ENCODE measurements at places on chromosomes 3 and 15.

GRCh38 chr15:84979651-84980050 lies 2.0 kb upstream of the PDE8A start:
- no peak for DNase-seq

DNA sequence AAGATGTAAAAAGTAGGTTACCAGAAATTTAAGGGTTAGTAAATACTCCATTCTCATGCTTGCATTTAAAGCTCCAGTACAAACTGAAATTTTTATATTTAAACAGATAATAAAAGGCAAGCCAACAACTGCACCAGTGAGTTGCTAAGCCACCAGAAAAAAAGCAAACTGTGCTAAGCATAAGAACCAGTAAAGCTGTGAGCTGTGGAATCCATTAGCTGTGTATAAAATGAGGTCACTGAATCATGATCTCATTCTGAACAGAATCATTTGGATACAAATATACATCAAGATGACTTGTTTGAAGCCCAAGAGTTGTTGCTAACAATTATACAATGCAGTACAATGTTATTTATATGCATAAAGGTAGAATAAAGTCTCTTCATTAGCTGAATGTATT lies 1312.2 kb downstream of the SI start:
- DNase-seq, result no peak

GRCh38 chr3:29512641-29513040 lies 231.8 kb downstream of the RBMS3 start:
- DNase-seq, result no peak

DNA sequence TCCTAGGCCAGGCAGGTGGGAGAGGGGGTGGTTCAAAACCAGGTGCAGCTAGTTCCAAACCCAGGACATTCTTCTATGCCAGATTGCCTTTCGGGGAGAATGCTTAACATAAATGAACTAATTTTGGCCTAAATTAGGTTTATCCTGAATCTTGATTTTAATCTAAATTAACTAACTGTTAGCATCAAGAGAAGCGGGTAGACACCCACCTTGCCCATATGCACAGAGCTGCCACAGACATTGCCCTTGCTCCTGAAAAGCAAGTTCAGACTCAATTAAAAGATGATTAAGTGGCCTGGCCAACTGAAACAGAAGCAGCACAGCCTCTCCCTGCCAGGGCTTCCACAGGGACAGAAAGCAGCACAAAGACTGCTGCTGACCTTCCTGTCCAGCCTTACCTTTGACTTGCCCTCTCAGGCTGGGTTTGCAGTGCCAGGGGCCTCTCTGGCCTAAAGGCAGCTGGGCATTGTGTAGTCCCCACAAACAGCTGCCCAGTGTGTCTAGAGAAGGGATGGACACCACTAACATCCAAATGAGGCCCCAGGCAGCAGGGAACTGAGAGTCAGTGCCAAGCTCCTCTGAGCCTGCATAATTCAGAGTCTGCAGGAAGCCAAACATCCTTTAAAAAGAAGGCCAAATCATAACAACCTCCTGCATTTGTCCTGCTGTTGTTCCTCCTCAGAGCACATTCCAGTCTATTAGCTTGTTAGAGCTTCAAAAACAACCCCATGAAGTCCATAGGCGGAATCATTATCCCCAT lies 15.4 kb upstream of the OXTR start:
- no peak for DNase-seq

- no peak for DNase-seq
These were observed 14.6 kb upstream of the TMEM40 start for GRCh38 chr3:12773710-12774086.

- no peak for DNase-seq
These were observed 123.2 kb downstream of the SNRK start for GRCh38 chr3:43409506-43409905.
